ENCODE measurements at places on chromosomes 7 and 10.
A peak's percentile ranks its signal among the peaks of the same experiment; 100 is the strongest.

DNA sequence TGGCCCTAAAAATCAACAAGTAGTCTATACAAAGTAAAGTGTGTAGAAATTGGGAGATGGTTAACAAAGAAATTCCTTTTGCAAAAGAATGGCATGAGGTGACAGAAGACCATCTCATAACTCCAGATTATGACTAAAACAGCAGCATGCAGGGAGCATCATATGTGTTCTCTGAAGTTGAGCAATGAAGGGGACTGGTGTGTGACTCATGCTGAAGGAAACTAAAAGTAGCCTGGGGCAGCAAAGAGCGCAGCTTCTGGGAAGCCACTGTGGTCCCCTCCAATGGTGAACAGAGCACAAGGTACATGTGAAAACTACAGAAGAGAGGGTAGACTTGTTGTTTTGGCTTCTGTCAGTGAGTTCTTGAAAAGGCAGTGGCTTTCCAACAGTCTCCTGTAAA is 133.4 kb downstream of the MACC1 start:
- H3K27ac ChIP-seq = peak overlapping the region; percentile 1
- no peak for DNase-seq
- H3K27me3 ChIP-seq = no peaks in the 10 kb centered on the region

DNA sequence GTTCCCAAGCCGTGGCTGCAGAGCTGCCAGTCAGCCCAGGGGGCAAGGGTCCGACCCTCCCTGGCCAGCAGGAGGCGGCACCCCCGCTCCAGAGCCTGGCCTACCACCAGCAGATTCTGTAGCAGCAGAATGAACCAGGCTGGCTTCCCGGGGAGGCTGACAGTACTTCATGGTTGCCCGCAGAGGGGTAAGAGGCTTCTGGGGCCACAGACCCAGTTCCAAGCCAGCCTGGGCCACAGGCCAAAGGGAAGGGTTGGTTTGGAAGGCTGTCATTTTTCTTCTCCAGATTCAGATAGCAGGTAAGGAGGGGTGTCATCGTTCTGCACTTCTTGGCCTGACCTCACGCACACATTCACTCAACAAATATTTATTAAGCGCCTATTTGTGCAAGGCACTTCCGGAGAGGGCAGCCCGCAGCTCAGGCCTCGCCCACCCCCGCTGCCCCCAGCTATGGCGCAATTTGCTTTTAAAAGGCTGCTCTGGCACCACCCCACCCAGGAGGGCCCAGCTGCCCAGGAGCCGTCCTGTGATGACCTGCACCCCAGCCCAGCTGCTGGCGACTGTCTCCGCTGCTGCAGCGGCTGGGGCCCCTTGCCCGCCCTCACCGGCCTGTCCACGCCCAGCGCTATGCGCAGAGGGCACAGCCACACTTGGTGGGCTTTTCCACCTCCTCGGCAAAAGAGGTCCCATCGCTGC is 168.5 kb downstream of the LCOR start:
- no peak overlapping the region for H3K27ac ChIP-seq
- DNase-seq = peak; percentile 65
- H3K4me1 ChIP-seq = no peaks in the 10 kb centered on the region
- no peaks in the 10 kb centered on the region for H3K36me3 ChIP-seq
- H3K4me3 ChIP-seq = no peak overlapping the region
- no peaks in the 10 kb centered on the region for H3K27me3 ChIP-seq

- H3K4me1 ChIP-seq = no peaks in the 10 kb centered on the region
- H3K4me3 ChIP-seq = no peak overlapping the region
- no peak overlapping the region for H3K27ac ChIP-seq
- no peaks in the 10 kb centered on the region for H3K36me3 ChIP-seq
- H3K27me3 ChIP-seq = no peaks in the 10 kb centered on the region
Measured at GRCh38 chr7:150420987-150421674, 29.3 kb upstream of the GIMAP8 start.

DNA sequence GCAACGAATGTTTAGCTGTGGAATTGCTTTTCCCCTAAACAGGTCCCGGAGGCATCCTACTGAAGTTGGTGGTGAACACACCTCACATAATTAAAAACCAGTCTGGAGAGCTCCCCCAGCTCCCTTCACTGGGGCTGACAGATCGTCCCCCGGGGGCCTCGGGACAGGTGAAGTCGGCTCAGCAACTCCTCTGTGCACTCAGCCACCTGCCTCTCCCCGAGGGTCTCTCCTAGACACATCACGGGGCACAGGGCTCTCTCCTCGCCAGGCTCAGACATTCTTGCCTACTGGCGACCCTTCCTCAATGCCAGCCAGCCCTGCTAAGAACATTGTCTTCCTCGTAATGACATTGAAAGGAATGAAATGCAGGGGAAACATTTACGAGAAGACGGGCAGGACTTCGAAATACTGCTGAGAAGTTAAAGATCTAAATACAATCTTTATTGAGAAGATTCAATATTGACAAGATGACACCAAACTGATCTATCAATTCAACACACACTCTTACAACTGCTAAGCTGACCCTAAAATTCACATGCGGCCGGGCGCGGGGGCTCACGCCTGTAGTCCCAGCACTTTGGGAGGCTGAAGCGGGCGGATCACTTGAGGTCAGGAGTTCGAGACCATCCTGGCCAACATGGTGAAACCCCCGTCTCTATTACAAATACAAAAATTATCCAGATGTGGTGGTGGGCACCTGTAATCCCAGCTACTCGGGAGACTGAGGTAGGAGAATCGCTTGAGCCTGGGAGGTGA is 88.1 kb upstream of the DNAAF5 start:
- H3K4me1 ChIP-seq = no peaks in the 10 kb centered on the region
- H3K4me3 ChIP-seq = no peak overlapping the region
- peaks cover 6% of the 10 kb centered on the region for H3K36me3 ChIP-seq
- DNase-seq = no peak

- no peak overlapping the region for H3K27ac ChIP-seq
- peaks cover 63% of the 10 kb centered on the region for H3K36me3 ChIP-seq
- no peaks in the 10 kb centered on the region for H3K27me3 ChIP-seq
- no peaks in the 10 kb centered on the region for H3K4me1 ChIP-seq
- H3K4me3 ChIP-seq = no peak overlapping the region
Measured at GRCh38 chr7:76056241-76056640, 8.3 kb downstream of the MDH2 start.

- no peak overlapping the region for H3K27ac ChIP-seq
- no peak overlapping the region for H3K4me3 ChIP-seq
- no peaks in the 10 kb centered on the region for H3K27me3 ChIP-seq
- no peaks in the 10 kb centered on the region for H3K4me1 ChIP-seq
- peaks cover 1% of the 10 kb centered on the region for H3K36me3 ChIP-seq
Measured at GRCh38 chr7:115123441-115123840, 201.5 kb downstream of the MDFIC start.

DNA sequence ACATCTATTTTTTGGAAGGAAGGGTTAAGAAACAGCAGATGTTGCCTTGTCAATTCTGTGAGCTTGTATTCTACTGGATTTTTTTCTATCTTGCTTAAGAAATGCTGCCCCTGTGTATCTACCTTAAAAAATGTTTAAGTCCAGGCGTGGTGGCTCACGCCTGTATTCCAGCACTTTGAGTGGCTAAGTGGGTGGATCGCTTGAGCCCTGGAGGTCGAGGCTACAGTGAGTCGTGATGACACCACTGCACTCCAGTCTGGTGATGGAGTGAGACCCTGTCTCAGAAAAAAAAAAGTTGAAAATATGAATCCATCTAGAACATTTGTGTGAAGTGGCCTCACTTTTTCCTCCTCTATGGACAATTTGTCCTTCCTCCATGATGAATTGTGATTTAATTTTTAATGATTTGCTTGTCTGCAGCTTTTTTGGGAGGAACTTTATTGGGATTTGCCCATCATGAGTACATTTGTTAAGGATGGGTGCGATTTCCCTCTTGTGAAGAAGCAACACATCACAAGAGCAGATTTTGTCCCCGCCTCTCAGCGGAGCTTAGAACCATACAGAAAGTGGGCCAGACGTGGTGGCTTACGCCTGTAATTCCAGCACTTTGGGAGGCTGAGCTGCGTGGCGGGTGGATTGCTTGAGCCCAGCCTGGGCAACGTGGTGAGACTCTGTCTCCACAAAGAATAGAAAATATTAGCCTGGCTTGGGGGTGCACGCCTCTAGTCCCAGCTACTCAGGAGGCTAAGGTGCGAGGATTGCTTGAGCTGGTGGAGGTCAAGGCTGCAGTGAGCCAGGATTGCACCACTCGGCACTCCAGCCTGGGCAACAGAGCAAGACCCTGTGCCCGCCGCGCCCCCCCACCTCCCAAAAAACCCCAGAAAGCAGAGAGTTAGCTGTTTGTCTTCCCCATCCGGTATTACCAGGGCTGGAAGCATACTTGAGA is 57.7 kb downstream of the DNAJB6 start:
- no peaks in the 10 kb centered on the region for H3K4me1 ChIP-seq
- H3K27me3 ChIP-seq = no peaks in the 10 kb centered on the region
- no peak overlapping the region for H3K27ac ChIP-seq
- no peak for DNase-seq
- H3K36me3 ChIP-seq = peaks cover 48% of the 10 kb centered on the region

- no peak for DNase-seq
- H3K27ac ChIP-seq = no peak overlapping the region
- peak overlapping the region; percentile 9 for H3K4me3 ChIP-seq
- H3K36me3 ChIP-seq = peaks cover 6% of the 10 kb centered on the region
Measured at GRCh38 chr7:101496017-101496416, 133.1 kb downstream of the MYL10 start.

GRCh38 chr7:135238112-135238744 is 4.6 kb downstream of the STRA8 start:
- no peak overlapping the region for H3K27ac ChIP-seq
- H3K4me1 ChIP-seq = 0 out of 2 replicates have a peak, but pooled peaks cover 5% of the 10 kb centered on the region
- H3K27me3 ChIP-seq = no peaks in the 10 kb centered on the region

GRCh38 chr10:36779238-36779846 is 346.1 kb upstream of the ANKRD30A start:
- no peaks in the 10 kb centered on the region for H3K27me3 ChIP-seq
- H3K36me3 ChIP-seq = no peaks in the 10 kb centered on the region

DNA sequence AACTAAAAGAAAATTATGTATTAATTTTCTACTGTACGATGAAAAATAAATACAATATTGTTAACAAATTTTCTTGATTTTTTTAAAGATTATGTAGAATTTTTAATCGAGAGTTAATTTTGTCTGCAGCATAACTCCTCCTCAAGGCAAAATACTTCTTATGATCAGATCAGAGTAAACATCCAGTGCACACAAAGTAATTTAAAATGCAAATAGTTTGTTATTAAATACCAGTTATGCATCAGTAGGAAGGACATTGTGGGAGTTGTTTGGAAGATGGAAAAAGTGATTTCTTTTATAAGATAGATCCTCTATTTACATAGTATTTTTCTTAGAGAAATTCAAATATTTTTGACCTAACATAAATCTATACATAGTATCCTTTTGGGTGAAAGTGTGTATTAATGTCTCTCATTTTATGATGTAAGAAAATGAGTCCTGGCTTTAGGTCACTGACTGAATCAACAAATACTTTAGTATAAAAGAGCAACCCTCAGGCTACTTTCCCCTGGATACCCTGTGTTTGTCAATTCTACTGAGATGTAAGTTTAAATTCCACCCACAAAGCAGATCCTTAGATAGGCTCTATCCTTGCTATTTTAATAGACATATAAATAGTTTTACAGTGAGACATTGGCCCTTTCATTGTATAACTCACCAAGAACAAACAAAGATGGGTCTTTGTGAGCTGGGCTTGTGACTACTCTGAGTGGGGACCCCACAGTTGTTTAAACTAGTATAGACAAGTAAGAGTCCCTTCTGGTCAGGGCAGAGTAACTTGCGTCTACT is 1133.7 kb downstream of the GATA3 start:
- H3K4me1 ChIP-seq = no peaks in the 10 kb centered on the region
- H3K27me3 ChIP-seq = no peaks in the 10 kb centered on the region

DNA sequence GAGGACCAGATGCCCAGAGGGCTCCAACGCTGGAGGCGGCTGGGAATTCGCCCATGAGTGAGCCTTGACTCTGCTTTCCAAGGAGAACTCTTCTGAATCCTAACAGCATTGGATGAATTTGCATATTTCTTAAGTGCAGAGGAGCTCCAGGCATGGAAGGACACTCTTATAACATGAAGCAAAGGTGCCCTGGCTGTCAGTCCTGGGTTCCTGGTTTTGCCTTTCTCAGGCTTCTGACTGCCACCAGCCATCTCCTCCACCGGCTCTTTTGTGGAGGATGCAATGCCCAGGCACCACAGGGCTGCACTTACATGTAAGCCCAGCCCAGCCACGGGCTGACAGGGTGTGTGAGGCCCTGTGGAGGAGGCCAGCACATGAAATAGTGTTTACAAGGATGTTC is 8.2 kb downstream of the CLRN3 start:
- H3K36me3 ChIP-seq = no peaks in the 10 kb centered on the region
- no peaks in the 10 kb centered on the region for H3K27me3 ChIP-seq
- no peak overlapping the region for H3K27ac ChIP-seq
- H3K4me1 ChIP-seq = no peaks in the 10 kb centered on the region
- DNase-seq = no peak

DNA sequence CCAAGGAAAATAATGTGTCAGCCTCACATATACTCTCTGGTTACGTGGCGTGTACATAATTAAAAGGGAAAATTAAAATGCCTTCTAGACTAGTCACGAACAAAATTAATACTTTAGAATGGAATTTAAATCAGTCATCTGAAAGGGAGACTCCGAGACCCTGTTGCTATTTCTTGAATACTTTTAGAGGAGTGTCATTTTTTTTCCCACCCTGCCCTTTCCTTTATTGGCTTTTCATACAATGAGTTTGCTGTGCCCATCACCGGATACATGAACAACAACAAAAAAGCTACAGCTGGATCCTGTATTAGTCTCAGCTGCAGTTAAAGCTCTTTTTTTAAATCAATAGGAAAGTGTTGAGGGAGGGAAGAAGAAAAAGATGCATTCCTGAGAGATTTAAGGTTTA is 20.1 kb downstream of the CYTH3 start:
- H3K27me3 ChIP-seq = no peaks in the 10 kb centered on the region
- H3K27ac ChIP-seq = no peak overlapping the region
- no peak overlapping the region for H3K4me3 ChIP-seq
- no peak for DNase-seq
- H3K36me3 ChIP-seq = no peaks in the 10 kb centered on the region
- no peaks in the 10 kb centered on the region for H3K4me1 ChIP-seq

GRCh38 chr7:136470179-136470578 is 398.3 kb upstream of the CHRM2 start:
- DNase-seq = no peak
- peaks cover 27% of the 10 kb centered on the region for H3K36me3 ChIP-seq
- H3K4me3 ChIP-seq = no peak overlapping the region
- H3K27me3 ChIP-seq = no peaks in the 10 kb centered on the region
- H3K27ac ChIP-seq = no peak overlapping the region

GRCh38 chr10:14435976-14436632 is 105.4 kb upstream of the FRMD4A start:
- no peaks in the 10 kb centered on the region for H3K36me3 ChIP-seq
- no peak overlapping the region for H3K4me3 ChIP-seq
- DNase-seq = no peak
- H3K27ac ChIP-seq = no peak overlapping the region
